ENCODE measurements at places on chromosomes 4 and X.

DNA sequence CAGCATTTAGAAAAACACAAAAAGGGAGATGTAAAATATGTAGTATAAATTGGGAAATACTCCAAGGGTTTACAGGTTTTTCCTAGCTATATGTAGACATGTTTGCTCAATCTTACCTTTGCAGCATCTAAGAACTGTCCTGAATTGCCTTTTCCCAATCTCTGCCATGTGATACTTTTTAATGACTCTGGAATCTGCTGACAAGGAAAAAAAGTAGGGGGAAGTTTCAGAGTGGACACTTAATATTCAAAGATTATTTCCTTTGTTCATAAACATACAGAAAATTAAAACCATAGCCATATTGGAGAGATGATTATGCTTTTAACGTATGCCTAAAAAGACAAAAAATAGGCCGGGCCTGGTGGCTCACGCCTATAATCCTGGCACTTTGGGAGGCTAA, 41.4 kb downstream of the ABCB7 start:
- DNase-seq = no peak

DNA sequence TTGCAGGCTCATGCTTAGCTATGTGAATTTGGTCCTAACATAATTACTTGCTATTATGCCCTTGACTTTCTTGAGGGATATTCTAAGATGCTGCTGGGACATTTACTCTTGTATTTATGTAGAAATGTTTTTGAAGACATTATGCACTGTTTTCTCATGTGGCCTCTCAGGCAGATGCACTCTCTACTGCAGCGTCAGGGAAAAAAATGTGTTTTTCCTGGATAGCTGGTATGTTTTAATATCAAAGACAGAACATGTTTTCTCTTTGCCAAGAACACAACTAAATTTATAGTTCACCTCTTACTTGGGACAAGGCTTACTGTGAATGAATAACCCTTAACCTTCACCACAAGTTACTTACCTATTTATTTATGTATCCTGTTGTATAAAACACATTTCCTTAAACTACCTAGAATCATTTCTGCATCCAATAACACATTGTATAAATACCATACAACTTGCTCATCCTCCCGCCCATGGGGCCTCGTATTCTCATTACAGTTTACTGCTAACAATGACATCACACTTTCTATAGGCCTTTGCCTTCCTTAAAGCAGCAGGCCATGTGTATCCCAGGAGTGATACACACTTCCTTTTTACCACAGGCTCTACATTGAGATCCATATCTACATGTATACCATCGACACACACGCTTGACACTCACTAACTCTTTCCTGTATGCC, 178.7 kb downstream of the SLIT2 start:
- DNase-seq = no peak

GRCh38 chr4:137677863-137678262, 145.6 kb upstream of the PCDH18 start:
- DNase-seq = peak; percentile 16

DNA sequence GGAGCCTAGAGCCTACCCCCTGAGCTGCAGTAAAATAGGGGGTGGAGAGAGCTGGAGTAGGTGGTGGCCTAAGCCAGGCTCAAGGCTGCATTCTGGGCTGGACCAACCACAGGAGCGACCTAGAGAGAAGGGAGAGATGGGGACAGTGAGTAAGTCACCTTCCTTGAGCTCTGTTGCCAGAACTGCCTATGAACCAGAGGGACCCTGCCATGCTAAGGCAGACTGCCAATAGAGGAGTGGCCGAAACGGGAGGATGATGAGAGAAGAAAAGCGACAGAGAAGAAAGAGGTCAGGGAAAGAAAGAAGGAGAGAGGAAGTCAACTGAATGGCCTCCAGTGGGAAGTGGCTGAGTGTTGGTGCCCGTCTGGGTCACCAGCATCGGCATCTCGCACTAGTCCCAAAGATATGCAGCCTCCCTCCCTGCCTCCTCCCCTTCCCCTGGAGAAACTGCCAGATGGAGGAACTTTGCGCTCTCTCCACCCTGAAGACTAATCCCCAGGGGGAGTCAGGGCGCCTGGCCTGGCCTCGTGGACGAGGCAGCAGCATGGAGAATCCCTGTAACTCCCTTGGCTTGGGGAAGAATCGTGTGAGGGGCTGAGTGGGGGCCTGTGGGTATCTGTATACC, 28.8 kb downstream of the ELF4 start:
- DNase-seq = peak; percentile 48

GRCh38 chrX:130025256-130025655, 42.8 kb downstream of the BCORL1 start:
- no peak for DNase-seq

DNA sequence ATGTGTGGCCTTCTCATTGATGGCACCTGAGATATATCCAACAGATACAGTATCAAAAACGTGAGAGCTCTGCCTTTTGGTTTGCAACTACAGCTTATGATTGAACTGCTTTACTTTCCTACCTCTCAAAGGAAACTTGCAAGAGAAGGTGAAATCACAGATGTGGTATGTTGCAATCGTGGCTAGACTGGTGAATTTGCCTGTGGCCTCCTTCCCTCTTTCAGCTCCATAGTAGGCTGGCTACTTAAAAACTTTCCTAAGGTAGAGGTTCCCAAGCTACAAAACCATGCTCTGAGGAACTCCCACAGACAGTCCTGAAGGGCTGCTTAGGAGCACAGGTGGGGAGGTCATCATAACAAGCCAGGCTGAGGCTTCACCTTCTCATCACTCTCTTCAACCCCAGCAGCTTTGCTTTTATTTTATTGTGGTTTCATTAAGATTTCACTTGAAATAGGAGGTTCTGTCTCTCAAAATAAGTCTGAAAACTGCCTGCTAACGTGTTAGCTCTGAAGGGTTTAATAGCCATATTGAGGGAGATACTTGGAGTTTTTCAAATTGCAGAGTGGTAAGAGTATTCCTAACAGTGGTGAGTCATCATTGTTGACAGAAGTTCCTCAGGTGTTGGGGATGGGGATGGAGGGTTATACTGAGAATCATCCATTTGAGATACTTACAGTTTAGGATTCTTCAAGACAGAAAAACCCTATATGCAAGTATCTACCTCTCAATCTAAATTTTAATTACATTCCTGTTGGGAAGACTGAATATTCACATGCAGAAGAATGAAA, 93.5 kb upstream of the UCP1 start:
- no peak for DNase-seq

- peak; percentile 21 for DNase-seq
These were observed 902 bp upstream of the LARP1B start for GRCh38 chr4:128060121-128060698.

DNA sequence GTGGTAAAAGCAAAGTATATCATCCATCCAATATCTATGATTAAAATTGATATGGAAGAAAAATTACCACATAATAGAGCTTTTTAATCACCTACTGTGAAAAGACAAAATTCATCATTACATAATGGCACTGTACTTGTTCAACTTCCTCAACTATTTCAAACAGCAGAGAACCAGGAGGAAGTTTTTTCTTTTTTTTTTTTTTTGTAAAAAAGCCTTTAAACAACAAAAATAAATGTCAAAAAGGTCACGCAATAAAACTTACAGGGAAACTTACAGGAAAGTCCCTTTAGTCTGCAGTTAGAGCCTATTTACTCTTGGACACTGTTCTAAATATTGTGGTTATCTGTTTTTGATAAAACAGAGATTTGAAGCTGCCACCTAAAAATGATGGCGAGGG, 4.8 kb downstream of the PDGFC start:
- no peak for DNase-seq

DNA sequence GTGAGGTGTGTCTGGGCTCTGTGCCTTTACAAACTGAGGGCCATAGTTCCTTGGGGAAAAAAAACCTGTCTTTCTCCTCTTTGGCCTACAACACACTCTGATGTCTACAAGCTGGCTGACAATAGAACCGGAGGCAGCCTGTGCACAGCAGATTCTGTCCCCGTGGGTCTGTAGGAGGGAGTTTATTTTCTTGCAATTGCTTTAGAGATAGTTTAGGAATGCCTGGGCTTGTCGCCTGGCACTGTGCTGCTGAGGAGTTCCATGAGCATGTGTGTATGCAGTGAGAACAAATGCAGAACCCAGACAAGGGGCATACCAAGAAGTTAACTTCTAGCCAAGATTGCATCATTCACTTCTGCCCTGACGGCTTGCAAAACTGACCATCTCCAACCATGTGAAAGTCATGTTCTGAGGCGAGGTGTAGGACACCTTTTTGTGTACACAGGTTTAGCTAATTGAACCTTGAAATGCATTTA, 54.1 kb downstream of the CCNI start:
- peak; percentile 30 for DNase-seq

GRCh38 chr4:76758290-76758882, 139.6 kb downstream of the SOWAHB start:
- DNase-seq = peak; percentile 50

- DNase-seq = no peak
These were observed 44.8 kb downstream of the LDB2 start for GRCh38 chr4:16853640-16854039.
